ENCODE measurements at places on chromosomes 16 and 17.

GRCh38 chr17:58416396-58416795 is 938 bp downstream of the RNF43 start:
- DNase-seq = no peak

DNA sequence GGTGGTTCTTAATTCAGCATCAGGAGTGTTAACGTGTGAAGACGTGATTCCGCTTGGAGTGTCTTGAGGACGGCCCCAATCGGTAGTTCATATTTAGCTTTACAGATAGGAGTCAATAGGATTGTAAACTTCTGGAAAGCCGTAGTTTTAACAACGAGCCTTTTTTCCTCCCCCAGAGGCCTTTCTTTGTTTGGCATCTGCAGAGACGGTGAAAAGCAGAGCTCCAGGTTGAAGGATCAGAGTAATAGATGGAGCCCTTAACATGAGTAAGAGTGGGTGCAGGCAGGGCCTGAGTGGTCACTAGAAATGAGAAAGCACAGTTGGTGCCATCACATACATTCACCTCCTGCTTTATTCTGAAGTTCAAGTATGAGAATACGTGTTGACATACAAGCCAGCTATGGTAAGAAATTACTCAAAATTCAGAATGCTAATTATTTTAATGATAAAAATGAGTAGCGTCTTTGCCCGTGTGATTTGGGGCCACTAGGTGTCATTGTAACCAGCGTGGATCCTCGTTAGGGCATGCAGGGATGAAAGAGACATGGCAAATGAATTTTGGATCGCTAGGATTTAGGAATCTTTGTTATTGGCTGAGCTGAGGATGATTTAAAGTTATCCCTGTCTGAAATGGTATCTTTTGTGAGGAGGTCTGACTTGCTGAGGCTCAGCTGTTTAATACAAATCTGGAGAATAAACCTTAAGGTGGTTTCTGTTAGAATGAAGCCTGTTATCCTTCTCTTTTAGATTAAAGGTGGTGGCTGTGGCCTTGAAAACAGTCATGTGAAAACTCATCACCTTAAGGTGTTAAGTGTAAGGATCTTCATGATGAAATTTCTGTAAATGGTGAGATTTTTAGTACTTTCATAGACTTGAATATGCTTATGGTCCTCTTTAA is 18.6 kb downstream of the PRCD start:
- DNase-seq = no peak

- no peak for DNase-seq
Measured at GRCh38 chr17:61048376-61049106, 351.1 kb upstream of the TBX2 start.

DNA sequence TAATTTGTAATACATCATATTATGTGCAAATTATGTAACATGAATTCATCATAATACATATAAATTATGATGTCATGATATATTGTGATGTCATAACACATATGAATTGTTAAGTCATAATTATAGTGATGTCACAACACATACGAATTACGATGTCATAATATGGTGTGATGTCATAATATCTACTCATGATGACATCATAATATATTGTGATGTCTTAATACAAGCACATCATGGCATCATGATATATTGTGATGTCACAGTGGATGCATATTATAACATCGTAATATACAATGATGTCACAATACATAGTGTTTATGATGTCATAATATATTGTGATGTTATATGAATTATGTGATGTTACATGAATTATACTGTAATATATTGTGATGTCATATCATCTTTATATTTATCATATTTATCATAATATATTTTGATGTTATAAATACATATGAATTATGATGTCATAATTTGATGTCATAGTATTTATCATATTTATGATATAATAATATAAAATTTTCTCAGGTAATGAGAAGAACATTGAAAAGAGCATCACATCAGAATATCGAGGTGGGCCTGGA is 1793.0 kb downstream of the TP53TG3F start:
- no peak for DNase-seq

DNA sequence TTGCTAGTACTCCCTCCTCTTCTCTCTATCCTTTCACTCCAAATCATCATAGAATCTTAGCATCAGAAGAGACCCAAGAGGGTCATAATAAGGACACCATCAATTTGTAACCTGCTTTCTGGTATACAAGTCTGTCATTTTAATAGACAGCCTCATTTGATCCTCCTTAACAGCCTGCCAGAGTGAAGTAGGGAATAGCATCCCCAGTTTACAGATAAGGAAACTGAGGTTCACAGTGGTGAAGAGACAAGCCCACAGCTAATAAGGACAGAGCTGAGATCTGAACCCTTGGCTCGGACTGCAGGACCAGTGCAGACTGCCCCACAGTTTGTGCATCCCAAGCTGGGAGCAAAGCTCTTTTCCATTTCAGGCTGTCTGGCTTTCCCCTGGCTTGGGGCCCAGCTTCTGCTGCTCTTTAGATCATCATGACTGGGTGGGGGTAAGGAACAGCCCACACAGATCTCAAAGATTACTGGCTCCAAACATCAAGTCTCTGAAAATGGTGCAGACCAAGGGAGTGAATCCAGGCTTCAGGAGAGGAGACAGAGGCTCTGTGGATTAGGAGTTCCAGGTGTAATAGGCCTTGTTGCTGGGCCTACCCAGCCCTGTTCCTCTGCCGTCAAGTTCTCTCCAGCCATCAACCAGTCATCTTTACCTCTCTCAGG is 10.3 kb upstream of the IGFBP4 start:
- DNase-seq = no peak

GRCh38 chr16:67431775-67432505 is 1.0 kb downstream of the HSD11B2 start:
- DNase-seq = no peak

- DNase-seq = no peak
Measured at GRCh38 chr16:23676924-23677480, 1.7 kb upstream of the PLK1 start.

DNA sequence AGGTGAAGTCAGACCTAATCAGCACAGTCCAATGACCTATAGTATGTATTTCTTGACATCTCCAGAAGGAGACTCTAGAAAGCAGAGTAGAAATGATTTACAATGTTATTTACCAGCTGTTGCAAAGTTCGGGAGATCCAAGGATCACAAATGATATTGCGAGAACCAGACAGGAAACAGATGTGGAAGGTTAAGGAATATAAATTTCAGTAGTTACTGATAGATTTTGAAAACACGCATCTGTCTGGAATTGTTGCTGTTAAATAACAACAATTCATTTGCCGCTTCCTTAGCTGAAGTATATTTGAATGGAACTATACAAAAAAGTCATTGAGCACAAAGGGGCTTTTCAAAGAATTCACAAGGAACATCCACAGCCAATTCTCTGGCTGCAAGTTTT is 72.0 kb downstream of the STXBP4 start:
- DNase-seq = no peak

DNA sequence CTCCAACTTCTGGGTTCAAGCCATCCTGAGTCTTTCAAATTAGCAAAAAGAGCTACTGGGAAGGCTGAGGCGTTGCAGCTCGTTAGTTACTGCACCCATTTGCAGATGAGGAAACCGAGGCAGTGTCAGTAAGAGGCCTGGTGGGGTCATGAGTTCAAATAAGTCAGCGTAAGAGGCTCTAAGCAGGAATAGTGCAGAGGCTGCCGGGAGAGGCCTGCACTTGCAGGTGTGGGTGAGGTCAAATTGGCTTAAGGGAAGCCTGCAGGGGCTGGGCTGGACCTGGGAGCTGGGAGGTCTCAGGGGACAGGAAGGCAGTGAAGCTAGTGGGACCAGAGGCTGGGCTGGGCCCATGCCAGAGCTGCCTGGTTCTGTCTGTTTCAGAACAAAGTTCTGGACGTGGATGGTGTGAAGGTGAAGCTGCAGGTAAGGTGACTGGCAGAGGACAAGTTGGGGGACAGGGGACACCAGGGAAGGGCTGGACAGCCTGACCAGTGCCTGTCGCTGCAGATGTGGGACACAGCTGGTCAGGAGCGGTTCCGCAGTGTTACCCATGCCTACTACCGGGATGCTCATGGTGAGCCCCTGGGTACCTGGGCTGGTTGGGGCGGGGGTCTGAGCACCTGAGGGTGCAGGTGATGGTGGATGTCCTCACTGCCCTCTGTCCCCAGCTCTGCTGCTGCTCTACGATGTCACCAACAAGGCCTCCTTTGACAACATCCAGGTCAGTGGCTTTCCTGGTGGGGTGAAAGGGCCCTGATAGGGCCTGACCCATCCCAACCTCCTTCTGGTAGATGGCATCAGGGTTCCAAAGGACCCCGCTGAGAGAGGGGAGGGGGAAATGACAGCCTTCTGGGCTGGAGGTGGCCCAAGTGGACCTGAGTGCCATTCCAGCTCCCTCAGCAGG is 3.0 kb downstream of the RAB26 start:
- no peak for DNase-seq

Data from T-helper 1 cell (primary cell).